Fibroblast of skin of abdomen (primary cell): ENCODE measurements at places on chromosomes 6 and 20.
A peak's percentile ranks its signal among the peaks of the same experiment; 100 is the strongest.

DNA sequence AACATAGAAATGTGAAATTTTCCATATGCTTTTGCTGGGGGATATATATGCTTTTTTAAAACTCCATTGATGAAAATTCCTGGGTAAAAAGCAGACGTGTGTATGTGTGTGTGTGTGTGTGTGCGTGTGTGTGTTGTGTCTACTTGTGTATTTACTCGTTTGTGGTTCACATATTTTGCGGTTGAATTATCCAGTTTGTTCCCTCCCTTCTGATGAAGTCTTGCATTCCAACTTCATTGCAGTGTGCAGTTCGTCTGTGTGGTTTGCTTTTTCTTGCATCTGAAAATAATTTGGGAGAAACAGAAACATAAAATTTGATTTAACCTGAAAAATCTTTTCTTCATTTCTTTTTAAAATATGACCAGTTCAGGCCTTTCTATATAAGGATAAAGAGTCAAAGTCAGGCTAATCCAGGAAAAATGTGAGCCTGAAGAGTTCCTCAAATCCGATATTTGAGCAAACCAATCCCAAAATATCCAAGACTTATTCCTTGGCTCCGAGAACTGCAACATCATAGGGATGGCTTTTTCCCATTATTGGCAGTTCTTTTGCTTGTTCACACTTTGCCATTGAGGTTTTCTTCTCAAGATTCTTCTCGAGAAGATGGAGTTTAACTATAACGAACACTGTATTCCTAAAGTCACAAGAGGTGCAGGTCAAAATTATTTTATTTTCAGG, 202.2 kb upstream of the CCN2 start:
- peak; percentile 99 for DNase-seq

DNA sequence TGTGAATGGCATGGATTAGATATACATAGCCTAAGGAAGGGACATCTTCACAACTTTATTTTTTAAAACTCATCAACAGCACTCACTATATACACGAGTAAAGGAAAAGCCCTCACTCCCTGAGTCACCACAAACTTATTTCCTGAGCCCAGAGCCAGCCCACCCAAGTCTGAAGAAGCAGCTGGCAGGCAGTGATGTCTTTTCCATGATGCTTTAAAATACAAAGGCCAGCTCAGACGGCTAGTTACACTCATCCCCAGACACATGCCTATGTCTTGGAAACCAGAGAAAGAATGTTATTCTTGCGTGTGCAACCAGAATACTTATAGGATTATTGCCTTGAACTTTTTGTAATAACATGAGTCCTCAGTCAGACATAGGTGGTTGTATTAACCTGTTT, 114.4 kb downstream of the ADGRG6 start:
- peak; percentile 99 for DNase-seq

DNA sequence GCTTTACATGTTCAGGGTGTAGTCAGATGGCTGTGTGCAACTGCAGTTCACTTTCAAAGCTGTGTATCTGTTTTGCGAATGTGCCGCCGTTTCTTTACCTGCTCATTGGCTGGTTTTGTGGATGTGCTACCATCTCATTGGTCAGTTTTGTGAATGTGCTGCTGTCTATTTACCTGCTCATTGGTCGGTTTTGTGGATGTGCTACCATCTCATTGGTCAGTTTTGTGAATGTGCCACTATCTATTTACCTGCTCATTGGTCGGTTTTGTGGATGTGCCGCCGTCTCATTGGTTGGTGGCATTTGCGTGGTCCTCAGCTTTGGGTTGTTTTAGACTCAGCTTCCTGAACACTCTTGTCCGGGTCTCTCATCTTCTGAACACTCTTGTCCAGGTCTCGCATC, 40.5 kb upstream of the BHLHE23 start:
- DNase-seq, result no peak

GRCh38 chr6:56046576-56046975, 171.2 kb upstream of the BMP5 start:
- peak; percentile 45 for DNase-seq

GRCh38 chr6:52124126-52125121, 37.0 kb upstream of the PKHD1 start:
- DNase-seq, result no peak

- no peak for DNase-seq
Measured at GRCh38 chr6:94367316-94367715, 948.0 kb upstream of the EPHA7 start.

DNA sequence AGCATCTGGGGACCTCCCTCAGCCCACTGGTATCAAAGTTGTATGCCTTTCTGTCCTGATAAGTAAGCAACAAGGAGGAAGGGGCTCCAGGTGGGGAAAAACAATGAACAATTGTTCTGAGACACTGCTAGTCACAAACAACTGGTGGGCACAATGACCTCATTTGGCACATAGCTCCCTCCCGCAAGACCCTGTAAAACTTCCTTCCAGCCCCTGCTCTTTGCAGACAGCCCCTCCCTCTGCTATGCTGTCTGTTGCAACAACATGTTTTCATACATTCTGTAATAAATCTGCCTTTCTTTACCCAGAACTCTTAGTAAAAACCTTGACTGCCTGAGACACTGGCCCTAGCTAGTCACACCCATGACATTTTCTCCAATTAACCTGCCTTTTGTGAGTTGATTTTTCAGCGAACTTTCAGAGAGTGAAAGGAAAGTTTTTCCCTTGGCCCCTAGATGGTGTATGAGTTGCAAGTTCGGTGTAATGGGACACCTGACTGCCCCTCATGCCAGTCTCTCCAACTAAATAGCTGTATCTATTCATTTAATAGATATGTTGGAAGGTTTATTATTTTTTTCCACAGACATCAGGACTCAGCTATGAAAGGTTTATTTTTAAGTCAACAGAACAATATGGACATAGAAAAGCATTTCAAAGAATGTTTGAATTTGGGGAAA, 142.3 kb upstream of the SLC22A16 start:
- DNase-seq, result no peak

DNA sequence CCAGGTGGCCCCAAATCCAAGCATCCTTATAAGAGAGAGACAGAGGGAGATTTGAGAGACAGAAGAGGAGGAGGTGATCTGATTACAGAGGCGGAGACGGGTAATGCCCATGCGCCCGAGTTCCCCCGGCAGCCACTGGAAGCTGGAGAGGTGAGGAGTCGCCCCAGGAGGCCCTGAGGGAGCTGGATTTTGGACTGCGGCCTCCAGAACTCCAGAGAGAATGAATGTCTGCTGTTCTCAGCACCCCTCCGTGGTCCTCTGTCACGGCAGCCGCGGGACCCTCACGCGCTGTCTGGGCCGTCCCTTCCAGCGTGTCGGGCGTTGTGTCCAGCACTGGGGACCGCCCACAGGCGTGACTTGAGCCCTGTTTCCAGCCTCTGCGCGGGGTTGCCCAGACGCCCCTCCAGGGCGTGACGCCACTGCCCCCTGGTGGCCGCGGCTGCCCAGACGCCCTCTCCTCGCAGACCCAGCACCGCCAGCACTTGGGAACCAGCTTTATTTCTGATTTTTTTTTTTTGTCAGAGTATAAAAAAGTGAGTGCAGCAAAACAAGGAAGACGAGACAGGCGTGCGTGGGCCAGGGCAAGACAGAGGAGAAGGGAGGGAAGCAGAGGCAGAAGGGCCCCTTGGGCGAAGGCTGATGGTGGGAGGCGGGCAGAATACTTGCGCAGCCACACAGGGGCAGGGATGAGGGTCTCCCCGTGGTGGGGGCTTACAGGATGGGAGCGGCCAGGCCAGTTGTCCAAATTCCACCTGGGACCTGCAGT, 4.1 kb upstream of the ZNF512B start:
- DNase-seq, result peak; percentile 76

DNA sequence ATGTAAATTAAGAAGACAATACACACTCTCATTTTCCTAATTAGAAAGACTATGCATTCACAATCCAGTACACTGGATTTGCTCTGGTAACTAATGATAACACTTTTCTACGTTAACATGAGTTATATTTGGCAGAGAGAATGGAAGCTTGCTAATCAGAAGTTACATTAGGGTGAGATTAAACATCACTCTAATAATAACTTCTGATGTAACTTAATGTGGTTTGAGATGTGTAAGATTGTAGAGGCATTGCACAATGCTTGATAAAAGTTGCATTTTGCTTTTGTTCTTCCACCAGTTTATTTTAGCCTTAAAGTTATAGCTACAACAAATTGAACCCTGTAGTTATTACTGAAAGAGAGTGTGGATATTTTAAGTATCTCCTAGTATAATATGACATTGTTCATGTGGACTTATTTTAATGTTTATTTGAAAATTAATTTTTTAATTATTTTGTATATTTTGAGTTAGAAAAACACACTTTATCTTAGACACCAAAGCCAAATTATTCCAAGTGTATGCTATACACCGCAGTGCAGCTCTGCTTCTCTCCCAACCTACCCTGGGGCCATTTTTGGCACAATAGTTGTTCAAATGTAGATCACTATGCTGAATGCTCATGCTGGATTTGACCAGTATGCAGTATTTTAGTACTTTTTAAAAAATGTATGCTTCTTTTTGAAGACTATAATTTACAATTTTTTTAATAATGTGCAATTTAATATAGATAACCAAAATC, 143.2 kb downstream of the SLC16A10 start:
- DNase-seq, result peak; percentile 80

DNA sequence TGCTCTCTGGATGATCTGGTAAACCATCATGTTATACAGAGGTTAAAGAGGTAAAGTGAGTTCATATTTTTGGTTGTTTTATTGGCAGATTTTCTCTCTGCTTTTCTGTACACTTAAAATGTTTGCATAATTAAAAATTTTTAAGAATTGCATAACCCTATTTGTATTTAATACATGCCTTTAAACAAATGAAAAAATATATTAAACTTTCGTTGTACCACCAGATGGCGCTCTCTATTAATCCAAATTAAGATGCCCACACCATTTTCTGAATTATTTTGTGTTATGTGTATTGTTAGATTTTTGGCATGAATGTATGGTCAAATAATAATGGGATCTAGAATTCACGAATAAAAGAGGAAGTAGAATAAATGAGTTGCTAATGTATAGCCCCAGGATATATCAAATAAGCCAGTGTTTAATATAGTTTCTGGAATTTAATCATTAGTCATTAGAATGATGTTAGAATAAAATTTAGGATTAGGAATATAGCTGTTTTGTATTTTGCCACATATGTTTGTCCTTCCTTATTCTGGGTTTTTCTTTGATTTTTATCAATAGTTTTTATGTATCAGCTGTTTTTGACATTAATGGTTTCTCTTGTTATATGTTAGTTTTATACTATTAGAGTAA, 38.9 kb downstream of the SMAP1 start:
- peak; percentile 29 for DNase-seq

DNA sequence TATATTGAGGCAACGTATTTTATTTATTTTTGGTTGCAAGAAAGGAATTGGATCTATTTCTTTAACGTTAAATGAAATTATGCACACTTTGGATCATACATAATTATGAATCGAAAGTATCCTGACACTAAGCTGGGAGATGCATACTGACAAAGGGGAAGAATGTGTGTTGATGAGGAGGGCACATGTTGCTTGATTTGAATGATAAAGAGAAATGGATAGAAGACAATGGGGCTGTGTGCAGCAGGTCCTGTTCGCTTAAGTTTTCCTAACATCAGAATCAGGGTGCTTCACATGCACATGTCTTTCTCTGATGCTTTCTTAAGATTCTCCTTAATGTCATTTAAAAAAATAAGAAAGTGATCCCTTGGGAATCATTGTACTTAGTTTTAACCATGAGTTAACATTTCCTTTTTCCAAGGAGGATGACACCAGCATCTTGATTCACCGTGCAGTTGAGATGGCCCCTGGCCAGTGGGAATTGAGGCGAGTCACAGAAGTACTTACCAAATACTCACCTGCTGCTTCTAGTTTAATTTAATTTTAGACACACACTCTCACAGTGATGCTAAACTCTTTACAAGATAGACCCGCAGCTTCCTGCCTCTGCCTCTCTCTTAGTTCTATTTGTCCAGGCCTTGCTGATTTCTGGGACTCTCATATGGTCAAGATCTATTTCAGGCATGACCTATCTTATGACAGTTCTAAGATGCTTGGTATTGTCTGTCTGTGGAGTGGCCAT, 116.5 kb downstream of the CLIC5 start:
- DNase-seq, result peak; percentile 28

- no peak for DNase-seq
Measured at GRCh38 chr20:43843965-43844660, 70.5 kb upstream of the TOX2 start.

- DNase-seq, result no peak
Measured at GRCh38 chr20:62496568-62497218, 20.9 kb upstream of the GATA5 start.

- peak; percentile 40 for DNase-seq
Measured at GRCh38 chr20:58174708-58175280, 53.7 kb downstream of the ANKRD60 start.

DNA sequence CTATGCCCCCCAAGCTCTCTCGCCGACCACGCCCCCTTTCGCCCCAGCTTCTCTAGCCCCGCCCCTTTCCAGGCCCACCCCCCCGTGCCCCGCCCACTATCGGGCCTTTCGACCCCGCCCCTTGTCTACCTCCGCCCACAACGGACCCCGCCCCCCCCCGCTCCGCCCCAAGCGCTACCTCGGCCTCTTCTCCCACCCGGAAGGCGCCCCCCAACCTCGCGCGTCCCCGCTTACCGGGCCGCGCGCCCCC, 200 bp downstream of the ZBTB22 start:
- DNase-seq, result no peak

DNA sequence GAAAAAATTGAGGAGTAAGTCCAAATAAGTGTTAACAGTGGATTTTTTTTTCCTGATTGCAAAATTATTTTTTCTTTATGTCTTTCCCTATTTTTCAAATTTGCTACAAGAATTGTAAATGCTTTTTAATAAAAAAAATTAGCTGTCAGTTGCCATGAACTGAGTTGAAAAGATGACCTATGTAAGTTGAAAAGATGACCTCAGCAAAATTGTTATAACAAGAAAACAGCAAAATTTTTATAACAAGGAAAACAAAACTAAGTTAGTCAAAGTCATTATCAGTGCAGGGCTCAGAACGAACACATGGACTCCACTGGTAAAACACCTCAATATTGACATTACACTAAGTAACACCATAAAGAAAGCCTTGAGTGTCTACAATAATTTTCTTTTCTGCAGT, 207.0 kb upstream of the HDDC2 start:
- no peak for DNase-seq

GRCh38 chr6:87738000-87738399, 36.0 kb upstream of the AKIRIN2 start:
- no peak for DNase-seq

GRCh38 chr6:163460307-163460782, 45.8 kb downstream of the QKI start:
- no peak for DNase-seq
